ENCODE measurements at places on chromosomes 16 and 17.

GRCh38 chr17:2708585-2709182 lies 2.9 kb downstream of the CLUH start:
- no peak for DNase-seq

- no peak for DNase-seq
Observed at GRCh38 chr16:17654142-17654541, 183.4 kb upstream of the XYLT1 start.

- no peak for DNase-seq
Observed at GRCh38 chr17:45896803-45897693, 2.7 kb downstream of the MAPT start.

GRCh38 chr17:18025945-18026776 lies 12.8 kb downstream of the ATPAF2 start:
- no peak for DNase-seq

DNA sequence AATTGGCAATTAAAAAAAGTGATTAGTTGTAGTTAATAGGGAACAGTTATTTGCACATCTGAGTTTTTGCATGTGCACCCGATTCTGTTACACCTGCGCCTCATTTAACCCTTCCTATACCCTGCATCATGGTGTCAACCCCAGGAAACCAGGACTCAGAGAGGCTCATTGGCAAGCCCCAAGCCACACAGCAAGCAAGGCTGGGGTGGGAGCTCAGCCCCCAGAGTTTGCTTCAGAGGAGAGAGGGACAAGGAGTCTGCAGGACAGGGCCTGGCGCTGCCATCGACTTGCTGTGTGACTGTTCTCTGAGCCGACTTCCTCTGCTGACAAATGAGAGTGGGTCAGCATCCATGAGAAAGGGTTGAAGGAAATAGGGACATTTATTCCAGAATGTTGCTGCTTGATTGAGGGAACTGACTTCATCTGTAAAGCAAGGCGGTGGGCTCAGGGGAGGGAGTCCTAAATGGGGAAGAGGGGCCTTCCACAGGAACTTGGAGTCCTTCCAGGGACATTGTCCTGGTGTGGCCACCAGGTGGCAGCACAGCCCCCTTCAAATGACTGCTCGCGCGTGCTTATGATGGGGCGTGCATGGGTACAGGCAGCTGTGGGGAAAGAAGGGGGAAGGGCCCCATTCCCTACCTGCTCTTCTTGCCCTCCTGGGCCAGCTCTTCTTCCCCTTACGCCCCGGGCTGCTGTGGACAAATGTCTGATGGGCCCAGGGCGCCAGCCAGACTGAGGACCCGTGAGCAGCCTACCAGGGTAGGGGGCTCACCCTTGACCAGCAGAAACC lies 51.6 kb downstream of the NT5M start:
- DNase-seq: peak; percentile 62

- DNase-seq: no peak
Observed at GRCh38 chr17:81683208-81683583, 401 bp downstream of the ARL16 start.

DNA sequence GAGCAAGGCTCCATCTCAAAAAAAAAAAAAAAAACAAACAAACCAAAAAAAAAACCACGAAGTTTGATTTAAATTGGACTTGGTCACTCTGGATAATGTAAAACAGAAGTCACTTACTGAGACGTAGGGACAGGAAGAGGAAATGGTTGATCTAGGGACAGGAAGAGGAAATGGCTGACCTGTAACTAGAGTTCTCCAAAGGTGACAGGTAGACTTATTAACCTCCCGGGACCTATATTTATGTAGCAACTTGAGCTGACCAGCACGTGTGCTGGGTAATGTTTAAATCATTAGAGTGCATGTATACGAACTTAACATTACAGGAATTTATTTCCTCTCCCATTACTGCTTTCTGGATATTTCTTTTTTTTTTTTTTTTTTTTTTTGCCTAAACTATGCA lies 81.5 kb upstream of the DHX40 start:
- DNase-seq: no peak

- no peak for DNase-seq
Observed at GRCh38 chr17:74130276-74130675, 73.2 kb upstream of the RPL38 start.

GRCh38 chr16:48560692-48561091 lies 49.3 kb downstream of the N4BP1 start:
- no peak for DNase-seq

- DNase-seq: no peak
Observed at GRCh38 chr16:4894276-4895150, 42.4 kb downstream of the PPL start.

- no peak for DNase-seq
Observed at GRCh38 chr17:72008236-72008876, 112.5 kb upstream of the SOX9 start.

DNA sequence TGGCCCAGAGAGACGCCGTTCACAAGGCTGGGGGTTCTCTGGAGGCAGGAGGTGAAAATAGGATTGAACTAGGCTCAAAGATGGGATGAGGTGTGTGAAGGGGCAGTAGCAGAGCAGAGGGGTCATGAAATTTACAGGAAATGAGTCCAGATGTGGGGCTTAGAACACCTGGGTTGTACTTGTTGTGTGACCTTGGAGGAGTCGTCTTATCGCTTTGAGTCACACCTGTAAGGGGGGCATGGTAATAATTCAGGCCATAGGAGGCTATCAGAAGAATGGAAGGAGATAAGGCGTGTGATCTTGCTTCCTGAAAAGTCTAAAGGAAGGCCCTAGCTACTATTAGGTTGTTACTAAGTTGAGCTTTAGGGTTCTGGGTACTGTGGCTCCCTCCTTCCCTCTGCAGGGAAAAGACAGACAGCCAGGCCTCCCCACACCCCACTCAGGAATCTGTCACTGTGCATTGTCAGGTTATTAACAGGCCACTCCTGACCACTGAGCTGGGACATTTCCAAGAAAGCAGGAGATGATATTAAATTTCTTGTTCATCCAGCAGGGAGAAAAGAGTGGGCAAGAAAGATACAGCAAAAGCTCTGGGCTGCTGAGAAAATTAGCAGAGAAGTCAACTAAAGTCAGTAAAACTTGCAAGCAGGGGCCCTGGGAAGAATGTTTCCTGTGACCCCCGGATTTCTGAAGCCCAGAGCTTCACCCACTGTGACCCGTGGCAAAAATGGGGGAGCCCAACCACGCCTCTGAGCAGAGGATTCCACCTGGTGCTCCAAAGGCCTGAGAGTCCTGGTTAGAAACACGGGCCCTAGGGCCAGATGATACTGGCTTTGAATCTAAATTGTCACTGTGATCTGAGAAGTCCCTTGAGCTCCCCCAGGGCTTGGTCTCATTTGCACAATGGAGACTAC lies 6.0 kb upstream of the CDC42EP4 start:
- no peak for DNase-seq

GRCh38 chr17:70552230-70552981 lies 383.1 kb downstream of the KCNJ2 start:
- DNase-seq: no peak

GRCh38 chr17:77869665-77870132 lies 88.8 kb upstream of the TNRC6C start:
- no peak for DNase-seq

DNA sequence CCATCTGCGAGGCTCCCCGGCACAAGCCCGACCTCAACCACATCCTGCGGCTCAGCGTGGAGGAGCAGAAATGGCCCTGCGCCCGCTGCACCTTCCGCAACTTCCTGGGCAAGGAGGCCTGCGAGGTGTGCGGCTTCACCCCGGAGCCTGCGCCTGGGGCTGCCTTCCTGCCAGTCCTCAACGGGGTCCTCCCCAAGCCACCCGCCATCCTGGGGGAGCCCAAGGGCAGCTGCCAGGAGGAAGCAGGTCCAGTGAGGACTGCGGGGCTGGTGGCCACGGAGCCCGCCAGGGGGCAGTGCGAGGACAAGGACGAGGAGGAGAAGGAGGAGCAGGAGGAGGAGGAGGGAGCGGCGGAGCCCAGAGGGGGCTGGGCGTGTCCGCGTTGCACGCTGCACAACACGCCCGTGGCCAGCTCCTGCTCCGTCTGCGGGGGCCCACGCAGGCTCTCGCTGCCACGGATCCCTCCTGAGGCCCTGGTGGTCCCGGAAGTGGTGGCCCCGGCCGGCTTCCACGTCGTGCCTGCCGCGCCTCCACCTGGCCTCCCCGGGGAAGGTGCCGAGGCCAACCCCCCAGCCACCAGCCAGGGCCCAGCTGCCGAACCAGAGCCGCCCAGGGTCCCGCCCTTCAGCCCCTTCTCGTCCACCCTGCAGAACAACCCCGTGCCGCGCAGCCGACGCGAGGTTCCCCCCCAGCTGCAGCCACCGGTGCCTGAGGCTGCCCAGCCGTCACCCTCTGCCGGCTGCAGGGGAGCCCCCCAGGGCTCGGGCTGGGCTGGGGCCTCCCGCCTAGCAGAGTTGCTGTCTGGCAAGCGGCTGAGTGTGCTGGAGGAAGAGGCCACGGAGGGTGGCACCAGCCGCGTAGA lies 13.1 kb upstream of the PRR35 start:
- DNase-seq: no peak

DNA sequence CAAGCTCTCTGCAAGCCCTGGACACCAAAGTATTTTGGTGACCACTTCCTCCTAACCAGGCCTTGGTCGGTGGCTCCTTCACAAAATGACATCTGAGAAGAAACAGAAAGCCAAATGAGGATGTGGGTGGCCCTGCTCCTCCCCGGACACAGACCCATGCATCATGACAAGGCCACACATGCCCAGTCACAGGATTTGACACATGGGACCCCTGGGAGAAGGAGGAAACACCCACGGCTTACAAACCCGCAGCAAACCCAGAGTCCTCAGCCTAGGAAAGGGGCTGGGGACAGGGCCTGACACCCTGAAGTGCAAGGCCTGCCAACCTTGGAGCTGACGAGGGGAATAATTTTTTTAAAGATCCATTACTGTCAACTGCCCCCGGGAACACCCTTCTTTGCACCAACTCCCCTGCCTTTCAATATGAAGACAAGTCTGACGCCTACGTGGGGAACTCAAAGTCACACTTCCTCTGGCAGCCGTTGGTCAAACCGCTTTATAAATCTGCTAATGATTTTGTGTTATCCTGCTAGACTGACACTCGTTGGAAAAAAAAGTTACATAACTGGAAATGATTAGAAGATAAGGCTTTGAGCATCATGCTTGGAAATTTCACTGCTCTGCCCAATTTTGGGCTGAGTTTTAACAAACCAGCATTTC lies 41.3 kb downstream of the GAS7 start:
- no peak for DNase-seq

- DNase-seq: no peak
Observed at GRCh38 chr17:77382966-77383612, 242.3 kb downstream of the SEC14L1 start.

GRCh38 chr16:23996258-23996955 lies 160.6 kb downstream of the PRKCB start:
- no peak for DNase-seq

DNA sequence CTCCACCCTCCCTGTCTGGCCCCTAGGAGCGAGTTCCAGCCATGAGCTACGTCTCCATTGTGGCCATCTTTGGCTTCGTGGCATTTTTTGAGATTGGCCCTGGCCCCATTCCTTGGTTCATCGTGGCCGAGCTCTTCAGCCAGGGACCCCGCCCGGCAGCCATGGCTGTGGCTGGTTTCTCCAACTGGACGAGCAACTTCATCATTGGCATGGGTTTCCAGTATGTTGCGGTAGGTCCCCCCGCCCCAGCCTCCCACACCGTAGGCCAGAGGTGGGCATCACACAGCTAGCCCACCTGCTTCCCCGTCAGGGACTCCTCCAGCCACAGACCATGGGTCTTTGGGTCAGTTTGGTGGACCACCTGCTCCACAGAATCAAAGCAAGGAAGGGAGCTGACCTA lies 4.2 kb downstream of the SLC2A4 start:
- DNase-seq: no peak

DNA sequence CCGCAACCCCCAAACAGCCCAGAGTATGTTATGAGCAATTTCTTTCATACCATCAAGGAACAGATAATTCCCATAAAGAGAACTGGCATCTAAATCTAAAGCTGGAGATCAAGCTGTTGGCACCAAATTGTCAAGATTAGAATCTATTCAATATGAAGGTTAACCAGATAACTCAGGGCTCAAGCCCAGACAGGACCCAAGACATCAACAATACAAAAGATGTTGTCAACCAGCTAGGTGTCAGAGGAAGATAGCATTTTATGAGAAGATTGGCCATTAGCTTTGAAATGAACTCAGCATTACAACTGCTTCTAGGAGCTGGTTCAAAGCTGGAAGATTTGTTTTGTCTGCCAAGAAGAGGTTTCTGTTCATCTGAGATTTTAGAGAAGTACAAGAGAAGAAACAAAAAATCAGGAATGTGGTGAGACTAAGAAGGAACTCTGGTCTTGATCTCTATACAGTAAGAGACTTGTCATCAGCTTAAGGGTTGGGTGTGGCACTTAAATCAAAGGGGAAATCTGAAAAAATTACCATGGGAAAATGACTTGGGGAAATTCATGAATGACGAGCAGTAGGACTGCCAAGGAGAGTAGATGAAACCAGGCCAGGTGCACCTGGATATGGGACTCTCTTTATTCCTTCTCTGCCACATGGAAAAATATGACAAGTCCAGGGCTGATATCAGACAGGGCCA lies 64.2 kb upstream of the COX10 start:
- DNase-seq: no peak
